ENCODE measurements at places on chromosomes 6 and 20. TPM values are rescaled to one million over a fixed set of nuclear protein-coding genes. Genes with fewer than 3 reads are reported as not detected.

The ZC2HC1B gene
- total RNA-seq: not detected

DNA sequence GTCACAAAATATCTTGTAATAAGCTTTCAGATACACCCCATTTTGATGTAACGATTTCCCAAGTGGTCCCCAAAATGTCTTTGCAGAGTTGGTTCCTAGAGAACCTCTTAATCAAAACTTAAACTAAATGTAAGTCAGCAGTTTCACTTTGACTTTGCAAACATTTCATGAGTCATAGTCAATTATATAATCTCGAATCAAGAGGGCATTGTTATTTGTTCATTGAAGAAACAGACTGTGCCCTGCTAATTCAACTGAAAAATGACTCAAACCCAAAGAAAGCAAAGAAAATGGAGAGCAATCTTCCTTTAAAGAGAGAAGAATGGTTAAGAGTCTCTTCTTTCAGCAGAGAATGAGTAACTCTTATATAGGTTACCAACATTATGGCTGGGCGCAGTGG is 58.3 kb downstream of the IPCEF1 start:
- no peak for DNase-seq

DNA sequence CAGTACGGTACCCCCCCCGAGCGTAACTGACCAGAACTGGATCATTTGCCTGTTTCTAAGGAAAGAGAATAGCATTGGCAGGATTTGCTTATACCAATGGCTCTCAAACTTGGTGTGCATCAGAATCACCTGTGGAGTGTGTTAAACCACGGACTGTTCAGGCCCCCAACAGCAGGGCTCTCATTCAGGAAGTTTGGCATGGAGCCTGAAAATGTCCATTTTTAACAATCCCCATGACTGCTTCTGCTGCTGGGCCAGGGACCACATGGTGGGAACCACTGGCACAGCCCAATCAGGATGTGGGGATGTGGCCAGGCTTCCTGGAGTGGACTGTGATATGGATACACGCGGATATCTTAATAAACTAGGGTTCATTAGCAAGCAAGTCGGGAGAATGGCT is 53.9 kb downstream of the GTF2H5 start:
- DNase-seq: no peak

- no peak for DNase-seq
These were observed 172.3 kb downstream of the GJA1 start for GRCh38 chr6:121607721-121608120.

Measured in transverse colon (tissue), 4 donors.